ENCODE measurements at places on chromosomes 2 and 18. TPM values are rescaled to one million over a fixed set of nuclear protein-coding genes. Genes with fewer than 3 reads are reported as not detected.
A peak's percentile ranks its signal among the peaks of the same experiment; 100 is the strongest.

DNA sequence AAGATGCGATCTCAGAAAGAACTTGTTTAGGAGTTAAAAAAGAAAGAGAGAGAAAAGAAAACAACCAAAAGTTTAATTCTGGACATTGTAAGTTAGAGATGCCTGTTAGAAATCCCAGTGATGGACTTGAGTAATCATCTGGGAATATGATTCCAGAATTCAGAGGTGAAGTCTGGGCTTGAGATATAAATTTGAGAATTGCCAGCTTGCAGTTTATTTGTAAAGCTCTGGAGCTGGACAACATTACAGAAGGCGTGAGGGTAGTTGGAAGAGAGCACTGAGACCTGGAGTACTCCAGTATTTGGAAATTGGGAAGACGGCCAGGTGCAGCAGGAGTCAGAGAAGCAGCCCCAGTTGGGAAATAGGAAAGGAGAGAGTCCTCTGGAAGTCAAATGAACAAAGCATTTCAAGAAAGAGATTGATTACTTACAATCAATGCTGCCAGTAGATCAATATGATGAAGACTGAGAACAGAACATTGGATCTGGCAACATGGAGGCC is 128.8 kb upstream of the ARHGAP28 start:
- DNase-seq, result no peak

Gene SLC19A3
- 0.04 TPM for total RNA-seq

Gene PTPRN
- 0.36 TPM for total RNA-seq

GRCh38 chr18:706405-706804 is 6.0 kb downstream of the ENOSF1 start:
- DNase-seq, result no peak

DNA sequence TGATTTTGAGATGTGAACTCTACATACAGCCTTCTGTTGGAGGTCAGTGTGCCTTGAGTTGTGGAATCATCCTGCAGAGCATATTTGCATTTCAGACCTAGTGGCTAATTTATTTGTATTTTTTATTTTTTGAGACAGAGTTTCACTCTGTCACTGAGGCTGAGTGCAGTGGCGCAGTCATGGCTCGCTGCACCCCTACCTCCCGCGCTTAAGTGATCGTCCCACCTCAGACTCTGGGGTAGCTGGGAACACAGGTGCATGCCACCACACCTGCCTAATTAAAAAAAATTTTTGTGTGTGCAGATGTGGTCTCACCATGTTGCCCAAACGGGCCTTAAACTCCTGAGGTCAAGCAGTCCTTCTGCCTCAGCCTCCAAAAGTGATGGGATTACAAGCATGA is 104.4 kb downstream of the ASXL3 start:
- DNase-seq, result no peak

Gene PRKAG3
- total RNA-seq, result not detected

DNA sequence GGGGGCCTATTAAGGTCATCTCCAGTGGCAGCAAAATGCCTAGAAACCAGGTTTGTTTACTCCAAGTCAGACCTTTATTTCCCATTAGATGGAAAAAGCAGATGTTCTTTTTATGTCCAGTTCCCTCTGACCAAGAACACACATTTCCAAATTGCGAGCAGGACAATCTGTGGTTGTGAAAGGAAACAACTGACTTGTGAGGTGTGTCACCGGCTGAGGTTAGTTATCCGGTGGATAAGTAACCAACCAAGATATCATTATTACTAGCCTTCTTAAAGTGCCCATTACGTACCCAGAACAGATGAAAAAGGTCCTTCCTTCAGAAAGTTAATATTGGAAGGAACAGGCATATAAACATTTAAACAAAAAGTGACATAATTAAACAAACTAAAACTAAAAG is 112.9 kb downstream of the THADA start:
- no peak for DNase-seq

DNA sequence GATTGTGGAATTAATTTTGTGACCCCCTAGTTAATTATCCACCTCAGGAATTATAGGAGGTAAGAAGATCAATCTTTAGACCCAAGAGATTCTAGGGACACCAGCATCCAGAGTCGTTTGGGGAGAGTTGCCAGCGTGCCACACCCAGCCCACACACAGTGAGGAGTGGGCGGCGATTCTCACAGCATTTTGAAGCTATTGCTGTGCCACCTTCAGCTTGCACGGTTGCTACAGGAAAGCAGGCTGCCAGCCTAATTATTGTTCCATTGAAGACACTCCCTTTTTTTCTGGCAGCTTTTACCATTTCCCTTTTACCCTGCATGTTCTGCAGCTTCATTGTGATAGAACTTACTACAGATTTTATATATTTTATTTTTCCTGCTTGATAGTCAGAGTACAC is 13.1 kb upstream of the MYL12A start:
- DNase-seq, result no peak

GRCh38 chr2:75403991-75404428 is 156.7 kb downstream of the EVA1A start:
- DNase-seq, result peak; percentile 63

GRCh38 chr2:26700078-26700477 is 7.6 kb downstream of the KCNK3 start:
- no peak for DNase-seq

Gene BUB1
- total RNA-seq, result 64.2 TPM

Gene DSC1
- not detected for total RNA-seq

GRCh38 chr2:33213648-33214047 is 262.8 kb upstream of the RASGRP3 start:
- DNase-seq, result peak; percentile 20

GRCh38 chr2:57314682-57315081 is 731.9 kb upstream of the VRK2 start:
- no peak for DNase-seq

- no peak for DNase-seq
These were observed 3.6 kb upstream of the TPRKB start for GRCh38 chr2:73740767-73741166.

DNA sequence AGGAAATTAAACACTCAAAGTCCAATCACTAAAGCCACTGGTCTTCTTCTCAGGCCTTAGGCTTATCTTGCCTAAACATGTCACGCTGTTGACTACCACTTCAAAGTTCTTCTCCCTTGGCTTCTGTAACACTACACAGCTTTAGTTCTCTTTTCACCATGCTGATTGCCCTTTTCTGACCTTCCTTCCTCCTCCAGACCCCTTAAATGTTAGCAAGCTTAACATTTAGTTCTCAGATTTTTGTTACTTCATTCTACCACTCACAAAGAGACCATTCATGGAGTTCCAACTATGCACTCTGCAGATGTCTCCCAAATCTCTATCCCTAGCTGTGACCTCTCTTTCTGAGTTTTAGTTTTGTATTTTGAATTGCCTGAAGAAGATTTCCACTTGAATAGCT is 64.4 kb downstream of the TTC21B start:
- peak; percentile 9 for DNase-seq

DNA sequence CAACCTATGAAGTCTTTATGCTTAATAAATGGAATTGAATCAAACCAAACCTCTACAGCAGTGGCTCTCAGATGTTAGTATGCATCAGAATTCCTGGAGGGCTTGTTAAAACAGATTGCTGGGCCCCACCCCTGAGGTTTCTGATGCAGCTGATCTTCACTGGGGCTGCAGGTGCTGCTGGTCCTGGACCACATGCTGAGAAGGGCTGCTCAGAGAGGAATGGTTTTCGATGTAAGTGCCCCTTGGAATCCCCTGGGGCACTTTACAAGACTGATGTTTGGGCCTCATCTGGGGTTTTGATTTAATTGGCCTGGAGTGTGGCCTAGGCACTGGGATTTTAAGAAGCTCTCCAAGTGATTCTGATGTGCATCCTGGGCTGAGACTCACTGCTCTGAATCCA is 403.8 kb upstream of the HS6ST1 start:
- no peak for DNase-seq

Gene FOXD4L1
- total RNA-seq, result 1.2 TPM

- no peak for DNase-seq
These were observed 67.1 kb downstream of the RTP5 start for GRCh38 chr2:241936457-241937133.

- DNase-seq, result no peak
These were observed 70.0 kb downstream of the ACOXL start for GRCh38 chr2:110802208-110802932.

- DNase-seq, result peak; percentile 17
These were observed 84.0 kb upstream of the DSEL start for GRCh38 chr18:67600181-67601180.

DNA sequence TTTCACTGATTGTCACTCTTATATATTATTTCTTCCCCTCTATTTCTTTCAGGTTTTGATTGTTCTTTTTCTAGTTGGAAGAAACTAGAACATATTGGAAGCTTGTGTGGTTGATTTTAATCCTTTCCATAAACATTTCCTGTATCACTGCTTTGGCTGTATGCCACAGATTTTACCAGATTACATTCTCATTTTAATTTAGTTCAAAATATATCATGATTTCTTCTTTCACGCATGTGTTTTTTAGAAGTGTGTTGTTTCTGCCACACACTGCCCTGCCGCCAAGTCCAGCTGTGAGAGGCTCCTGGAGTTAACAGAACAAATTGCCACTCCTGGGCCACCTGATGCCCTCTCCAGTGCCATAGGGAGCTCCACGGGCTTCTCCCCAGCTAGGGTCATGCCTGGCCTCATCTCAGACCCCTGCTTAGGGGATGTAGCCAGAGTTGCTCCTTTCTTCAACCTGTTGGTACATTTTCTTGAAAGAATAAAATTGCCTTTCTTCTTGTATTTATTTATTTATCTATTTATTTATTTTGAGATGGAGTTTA is 206.2 kb upstream of the COPS8 start:
- no peak for DNase-seq

DNA sequence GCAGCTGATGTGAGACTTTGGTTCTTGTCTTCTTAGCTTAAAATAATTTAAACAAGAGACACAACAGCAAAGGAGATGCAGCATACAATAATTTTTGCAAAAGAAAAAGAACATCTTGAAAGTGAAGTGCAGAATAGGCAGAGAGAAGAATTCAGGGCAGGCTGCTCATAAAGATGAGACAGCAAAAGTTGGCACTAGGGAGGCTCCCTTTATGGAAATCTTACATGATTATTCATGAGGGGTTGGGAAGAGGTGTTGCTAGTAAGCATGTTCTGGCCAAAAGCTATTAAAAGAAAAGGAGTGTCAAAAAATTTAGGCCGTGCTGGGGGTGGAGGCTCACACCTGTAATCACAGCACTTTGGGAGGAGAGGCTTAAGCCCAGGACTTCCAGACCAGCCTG is 4.2 kb upstream of the ALPP start:
- no peak for DNase-seq

- DNase-seq, result no peak
These were observed 12.1 kb downstream of the SERTAD2 start for GRCh38 chr2:64641599-64641998.

- no peak for DNase-seq
These were observed 101.3 kb upstream of the ID2 start for GRCh38 chr2:8580316-8581233.

DNA sequence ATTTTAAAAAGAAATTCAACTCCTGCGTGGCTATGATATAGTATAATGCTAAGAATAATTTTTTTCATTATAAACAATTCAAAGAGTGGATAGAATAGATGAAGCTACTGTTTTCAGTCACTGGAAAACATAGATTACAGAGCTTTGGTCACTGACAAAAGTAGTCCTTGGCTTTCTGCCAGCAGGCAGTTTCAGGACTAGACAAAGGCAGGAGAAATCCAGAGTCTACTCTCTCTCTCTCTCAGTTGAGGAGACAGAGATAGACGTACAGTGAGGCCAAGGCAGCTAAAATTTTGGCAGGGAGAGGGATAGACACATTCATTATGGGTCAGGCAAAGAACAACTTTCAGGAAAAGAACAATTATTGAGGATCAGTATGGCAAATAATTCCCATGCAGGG is 491.4 kb upstream of the CRIM1 start:
- DNase-seq, result peak; percentile 73

GRCh38 chr2:178761759-178762371 is 45.4 kb downstream of the TTN start:
- DNase-seq, result peak; percentile 61

DNA sequence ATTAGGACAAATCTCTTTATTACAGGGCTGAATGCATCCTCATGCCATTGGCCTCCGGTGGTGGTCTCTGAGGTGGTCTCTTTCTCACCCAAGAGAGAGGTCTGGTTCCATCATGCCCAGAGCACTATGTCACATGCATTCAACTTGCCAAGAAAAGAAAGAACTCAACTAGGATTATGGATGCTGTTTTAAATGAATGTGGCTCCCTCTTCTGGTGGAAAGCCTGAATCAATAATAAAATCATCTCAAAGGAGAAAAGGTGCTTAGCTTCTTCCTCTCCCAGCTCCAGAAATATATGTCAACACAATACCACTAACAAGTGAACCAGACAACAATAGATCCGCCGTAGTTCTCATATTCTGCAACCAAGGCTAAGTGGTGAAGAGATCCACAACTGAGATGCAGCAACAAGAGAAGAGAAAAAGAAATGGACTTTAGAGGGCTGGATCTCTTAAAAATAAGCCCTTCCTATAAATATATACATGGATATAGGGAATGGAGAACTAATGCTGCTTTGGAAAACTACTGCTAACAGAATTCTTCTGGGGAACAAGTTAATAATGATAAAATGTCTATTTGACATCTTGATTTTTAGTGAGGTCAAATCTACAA is 396.8 kb downstream of the NCKAP5 start:
- DNase-seq, result peak; percentile 65

All from cardiac muscle cell (in vitro differentiated cells and primary cell).